ENCODE measurements at places on chromosomes 3 and 15. TPM values are rescaled to one million over a fixed set of nuclear protein-coding genes. Genes with fewer than 3 reads are reported as not detected.

DNA sequence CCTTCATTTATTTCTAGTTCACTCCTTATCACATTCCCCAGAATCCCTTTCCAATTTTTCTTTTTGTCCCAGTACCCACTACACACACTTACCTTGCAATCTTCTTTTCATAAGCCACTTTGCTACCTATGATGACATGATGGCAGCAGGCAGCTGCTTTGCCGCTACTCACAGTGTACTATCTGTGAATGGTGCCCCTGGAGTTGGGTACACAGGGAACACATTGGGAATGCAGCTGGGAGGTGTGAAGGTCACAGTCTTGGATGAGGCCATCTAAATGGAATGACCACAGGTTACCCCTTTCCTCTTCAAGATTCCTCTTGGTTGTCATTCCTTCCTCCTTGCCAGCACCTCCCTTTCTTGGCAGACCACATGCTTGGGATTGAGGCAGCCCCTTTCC is 20.8 kb upstream of the TNIK start:
- no peak for DNase-seq

- no peak for DNase-seq
These were observed 78.4 kb downstream of the NR2E3 start for GRCh38 chr15:71888797-71889196.

- no peak for DNase-seq
These were observed 62.5 kb downstream of the SFMBT1 start for GRCh38 chr3:52983336-52983807.

DNA sequence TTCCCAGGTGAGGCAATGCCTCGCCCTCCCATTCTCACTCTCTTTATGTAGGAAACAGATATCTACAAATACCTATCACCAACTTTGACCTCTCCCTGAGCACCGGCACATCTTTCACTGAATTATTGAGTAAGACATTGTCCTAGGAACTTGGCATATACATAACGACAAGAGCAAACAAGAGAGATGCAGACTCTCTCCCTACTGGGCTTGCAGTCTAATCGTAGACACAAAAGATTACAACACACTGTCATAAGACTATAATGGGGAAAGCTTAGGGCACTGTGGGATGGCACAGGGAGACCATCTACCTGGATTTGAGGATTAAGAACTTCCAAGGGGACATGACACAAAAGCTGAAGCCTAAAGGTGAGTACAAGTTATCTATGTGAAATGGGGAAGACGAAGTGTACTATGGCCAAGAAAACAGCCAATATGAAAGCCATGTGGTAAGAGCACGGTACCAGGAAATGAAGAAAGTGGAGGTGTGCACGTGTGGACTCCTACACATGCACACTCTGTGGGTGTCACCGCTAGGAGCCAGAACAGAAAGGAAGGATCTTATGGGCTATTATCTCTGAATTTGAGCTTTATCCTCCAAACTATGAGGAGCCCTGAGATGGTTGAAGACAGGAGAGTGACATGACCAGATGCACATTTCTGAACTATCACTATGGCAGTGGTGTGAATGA is 218.8 kb upstream of the STRIT1 start:
- no peak for DNase-seq

DNA sequence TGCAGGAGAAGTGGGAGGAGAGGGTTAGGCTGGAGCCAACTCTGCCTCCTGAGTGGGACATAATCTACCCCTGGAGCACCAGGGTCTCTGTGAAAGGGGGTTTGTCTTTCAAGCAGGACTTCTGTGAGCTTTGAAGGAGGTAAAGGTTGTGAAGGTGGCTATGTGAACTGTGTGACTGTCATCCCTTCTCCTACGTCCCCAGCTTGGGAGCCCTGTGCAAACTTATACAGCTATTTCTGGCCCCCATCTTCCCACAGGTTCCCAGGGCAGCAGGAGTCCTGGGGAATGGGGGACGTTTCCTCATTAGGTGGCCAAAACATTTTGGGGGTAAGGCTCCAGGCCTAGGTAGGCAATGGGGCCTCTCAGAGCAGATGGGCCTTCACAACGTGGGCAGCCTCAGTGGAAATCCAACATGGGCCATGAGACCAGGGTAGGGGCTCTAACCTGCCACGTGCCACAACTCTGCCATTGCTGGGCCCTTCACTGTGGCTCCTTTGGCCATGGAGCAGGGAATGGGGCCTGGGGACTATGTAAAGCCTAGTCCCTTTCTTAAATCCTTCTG is 3.5 kb downstream of the VIPR1 start:
- no peak for DNase-seq

- no peak for DNase-seq
These were observed 365.9 kb upstream of the THBS1 start for GRCh38 chr15:39215015-39215414.

- no peak for DNase-seq
These were observed 47.7 kb upstream of the INSYN1 start for GRCh38 chr15:73800662-73801345.

- no peak for DNase-seq
These were observed 177.3 kb downstream of the NFKBIZ start for GRCh38 chr3:102026656-102027055.

GRCh38 chr15:74032606-74033561 is 38.4 kb downstream of the PML start:
- no peak for DNase-seq

- no peak for DNase-seq
These were observed 400.9 kb upstream of the MCTP2 start for GRCh38 chr15:93830221-93831080.

GRCh38 chr3:190101320-190102011 is 19.2 kb downstream of the P3H2 start:
- DNase-seq: no peak

DNA sequence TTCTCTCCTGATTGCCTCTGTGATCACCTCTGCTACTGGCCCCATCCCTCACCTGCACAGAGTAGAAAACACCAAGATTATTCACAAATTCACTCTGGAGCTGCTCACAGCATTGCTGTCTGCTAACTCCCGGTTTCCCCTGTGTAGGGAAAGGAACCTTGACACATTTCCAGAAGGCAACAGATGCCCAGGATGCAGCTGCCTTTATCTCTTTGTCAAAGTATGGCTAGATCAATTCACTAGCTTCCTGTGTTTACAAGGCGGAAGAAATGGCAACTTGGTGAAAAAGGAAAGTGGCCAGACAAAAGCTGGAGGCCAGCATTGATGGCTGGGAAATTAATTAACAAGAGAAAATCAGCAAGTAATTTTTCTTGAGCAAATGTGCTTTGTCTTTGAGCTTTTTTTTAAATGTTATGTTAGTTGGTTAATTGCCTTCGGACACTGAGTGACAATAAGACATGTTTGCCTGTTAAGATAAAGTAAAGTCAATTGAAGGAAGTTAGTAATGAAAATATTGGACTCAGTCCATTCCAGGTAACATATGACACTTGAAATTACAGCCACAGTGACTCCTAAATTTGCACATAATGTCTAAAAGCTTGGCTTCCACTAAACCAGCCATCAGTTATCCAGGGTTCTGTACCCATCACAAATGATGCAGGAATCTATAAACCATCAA is 394.6 kb upstream of the IL12A start:
- DNase-seq: no peak

DNA sequence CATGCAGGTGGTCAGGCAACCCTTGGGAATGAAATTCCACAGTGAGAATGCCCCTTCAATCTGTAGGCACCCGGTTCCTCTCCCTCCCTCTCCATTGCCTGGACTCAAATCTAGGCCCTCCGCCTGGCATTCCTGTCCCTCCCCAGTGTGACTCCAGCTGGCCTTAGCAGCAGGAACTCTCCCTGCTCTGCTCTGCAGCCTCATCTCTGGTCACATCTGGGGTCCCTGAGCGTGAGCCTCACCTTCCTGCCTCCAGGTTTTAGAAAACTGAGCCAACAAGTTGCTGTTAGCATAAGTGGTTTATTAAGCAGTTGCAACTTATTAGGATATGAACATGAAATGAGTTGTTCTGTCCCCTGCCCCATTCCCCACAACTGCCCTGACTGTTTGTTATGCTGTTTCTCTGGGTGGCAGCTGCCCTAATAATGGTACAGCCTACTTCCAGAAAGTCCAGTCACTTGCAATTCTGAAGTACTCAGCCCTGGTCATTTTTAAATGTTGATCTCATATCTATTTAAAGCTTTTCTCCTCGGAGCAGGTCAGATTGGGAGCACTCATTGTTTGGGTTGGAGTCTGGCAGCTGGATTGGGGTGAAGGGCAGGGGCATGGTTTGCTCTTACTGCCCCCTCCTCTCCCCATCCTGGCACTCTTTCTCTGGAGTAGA is 63.0 kb upstream of the ANKRD34C start:
- DNase-seq: no peak

GRCh38 chr3:42053476-42053875 is 37.7 kb upstream of the TRAK1 start:
- DNase-seq: no peak

DNA sequence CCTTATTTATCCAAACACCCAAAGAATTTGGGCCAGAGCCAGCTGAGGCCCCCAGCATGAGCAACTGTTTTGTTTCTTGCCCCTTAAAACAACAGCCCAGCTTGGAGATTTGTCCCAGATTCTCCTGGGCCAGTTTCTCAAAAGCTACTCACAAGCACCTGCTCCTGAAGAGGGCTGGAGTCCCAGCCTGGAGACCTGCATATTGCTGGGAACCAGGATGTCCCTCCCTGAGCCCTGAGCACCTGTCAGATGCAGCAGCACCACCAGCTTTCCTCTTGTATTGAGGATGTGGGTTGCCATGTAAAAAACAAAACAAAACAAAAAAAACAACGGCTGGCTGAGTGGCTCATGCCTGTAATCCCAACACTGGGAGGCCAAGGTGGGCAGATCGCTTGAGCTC is 7.0 kb upstream of the RFT1 start:
- no peak for DNase-seq

- no peak for DNase-seq
These were observed 58.5 kb downstream of the ECT2 start for GRCh38 chr3:172808969-172809546.

DNA sequence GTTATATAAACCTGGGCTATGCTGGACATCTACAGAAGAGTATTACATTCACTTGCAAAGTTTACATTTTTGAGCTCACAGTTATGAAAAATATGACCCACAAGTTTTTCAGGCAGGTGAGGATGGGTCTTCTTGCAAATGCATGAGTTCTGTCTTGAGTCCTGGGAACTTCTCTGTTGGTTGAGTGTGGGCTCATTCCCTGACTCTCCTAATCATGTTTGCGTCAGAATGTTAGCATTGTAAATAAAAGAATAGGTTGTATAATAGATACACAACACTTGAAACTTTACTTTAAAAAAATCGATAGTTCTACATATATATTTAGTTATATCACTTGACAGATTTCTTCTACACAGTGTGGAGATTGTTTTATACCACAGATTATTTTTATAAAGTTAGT is 7.2 kb upstream of the EXOG start:
- DNase-seq: no peak

GRCh38 chr3:126549861-126550487 is 8.8 kb downstream of the C3orf22 start:
- DNase-seq: no peak

DNA sequence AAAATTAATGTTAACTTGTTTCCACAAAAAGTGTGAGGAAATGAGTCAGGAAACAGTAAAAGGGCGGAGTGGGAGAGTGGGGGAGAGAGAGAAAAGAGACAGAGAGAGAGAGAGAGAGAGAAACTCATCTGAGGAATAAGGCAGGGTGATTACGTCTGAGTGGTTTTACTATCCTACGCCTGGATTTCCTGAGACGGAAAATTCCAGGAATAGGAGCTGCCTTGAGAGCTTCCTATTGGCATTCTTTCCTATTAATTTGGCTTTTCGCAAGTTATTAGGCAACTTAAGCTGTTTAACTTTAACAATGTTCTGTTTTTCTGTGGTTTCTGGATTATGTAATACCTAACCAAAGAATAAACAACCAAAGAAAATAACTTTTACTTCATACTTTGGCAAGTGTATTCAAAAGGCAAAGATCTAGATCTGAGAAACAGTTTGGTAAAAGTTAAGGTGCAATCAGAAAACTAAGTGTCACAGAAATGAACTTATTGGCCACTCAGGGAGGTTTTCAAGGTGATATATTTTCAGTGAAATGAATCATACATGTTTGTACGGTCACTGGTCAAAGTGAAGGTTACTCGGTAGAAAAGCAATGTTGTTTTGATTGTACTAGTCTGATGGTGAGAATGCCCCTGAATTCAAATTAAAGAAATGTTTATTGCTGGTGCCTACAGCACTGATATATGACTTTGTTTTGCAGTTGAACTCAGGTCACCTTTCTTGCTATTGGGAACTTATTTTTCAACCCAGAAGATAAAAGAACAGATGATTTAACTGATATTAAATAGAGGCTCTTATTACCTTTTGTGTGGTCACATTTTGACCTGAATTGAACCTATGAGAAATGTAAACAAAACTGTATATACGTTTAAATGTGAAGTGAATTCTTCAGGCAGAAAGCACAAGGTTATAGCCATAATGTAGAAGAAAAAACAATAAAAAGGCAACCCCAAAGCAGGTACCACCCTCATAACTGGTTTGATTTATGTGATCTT is 39.9 kb upstream of the TNFSF10 start:
- DNase-seq: no peak

- DNase-seq: no peak
These were observed 1139.0 kb downstream of the TUSC7 start for GRCh38 chr3:117848606-117849005.

DNA sequence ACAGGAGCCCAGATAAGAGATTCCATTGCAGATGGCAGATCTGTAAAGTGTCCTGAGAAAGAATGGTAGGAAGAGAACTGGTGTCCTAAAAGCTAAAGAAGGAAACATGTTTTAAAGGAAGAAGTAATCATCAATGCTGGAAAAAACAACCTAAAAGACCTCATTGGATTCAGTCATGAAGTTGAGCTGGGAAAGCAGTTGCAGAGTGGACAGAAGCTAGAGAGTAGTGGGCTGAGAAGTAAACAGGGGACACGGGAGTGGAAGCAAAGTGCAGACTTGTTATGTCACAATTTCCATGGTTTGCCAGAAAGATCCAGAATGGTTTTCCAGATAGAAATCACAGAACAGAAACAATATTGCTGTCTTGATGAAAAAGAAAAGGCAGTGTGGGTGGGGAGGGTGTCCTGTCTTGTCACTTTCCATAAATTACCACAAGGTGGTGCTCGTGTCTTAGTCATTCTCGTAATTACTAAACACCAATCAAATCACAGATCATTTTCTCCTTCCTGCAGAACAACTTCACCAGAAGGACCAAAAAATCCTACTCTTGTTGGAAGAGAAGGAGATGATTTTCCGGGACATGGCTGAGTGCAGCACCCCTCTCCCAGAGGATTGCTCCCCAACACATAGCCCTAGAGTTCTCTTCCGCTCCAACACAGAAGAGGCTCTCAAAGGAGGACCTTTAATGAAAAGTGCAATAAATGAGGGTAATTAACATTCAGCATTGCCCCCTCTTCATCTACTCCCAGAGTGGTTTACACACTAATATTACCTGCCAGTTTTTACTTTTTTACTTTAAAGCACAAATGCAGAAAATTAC is 64.5 kb downstream of the KLHL25 start:
- no peak for DNase-seq

- DNase-seq: no peak
These were observed 157.0 kb upstream of the FRMD4B start for GRCh38 chr3:69542805-69543429.

ACKR4 gene
- 2.2 TPM for total RNA-seq

ZBED2 gene
- not detected for total RNA-seq

SAMD7 gene
- total RNA-seq: not detected

TASOR gene
- 71.7 TPM for total RNA-seq

FANCD2OS gene
- total RNA-seq: not detected

DNAH12 gene
- under 0.01 TPM for total RNA-seq
